ENCODE measurements at places on chromosomes 5 and 9. TPM values are rescaled to one million over a fixed set of nuclear protein-coding genes. Genes with fewer than 3 reads are reported as not detected.

The OMD gene
- 3.0 TPM for polyA plus RNA-seq

The IGFBPL1 gene
- polyA plus RNA-seq, result 1.3 TPM

The PHF24 gene
- 10.5 TPM for polyA plus RNA-seq

The LHX6 gene
- polyA plus RNA-seq, result 0.15 TPM

The PCDHGB4 gene
- polyA plus RNA-seq, result 2.1 TPM

The SCGB3A1 gene
- polyA plus RNA-seq, result not detected

The TMOD1 gene
- 15.1 TPM for polyA plus RNA-seq

The IFNA2 gene
- polyA plus RNA-seq, result 0.22 TPM

The KIF4B gene
- 0.85 TPM for polyA plus RNA-seq

The COQ4 gene
- 53.8 TPM for polyA plus RNA-seq
